ENCODE measurements at places on chromosomes 7 and 10.

- no peak for DNase-seq
Observed at GRCh38 chr10:127198307-127198706, 1.9 kb upstream of the INSYN2A start.

DNA sequence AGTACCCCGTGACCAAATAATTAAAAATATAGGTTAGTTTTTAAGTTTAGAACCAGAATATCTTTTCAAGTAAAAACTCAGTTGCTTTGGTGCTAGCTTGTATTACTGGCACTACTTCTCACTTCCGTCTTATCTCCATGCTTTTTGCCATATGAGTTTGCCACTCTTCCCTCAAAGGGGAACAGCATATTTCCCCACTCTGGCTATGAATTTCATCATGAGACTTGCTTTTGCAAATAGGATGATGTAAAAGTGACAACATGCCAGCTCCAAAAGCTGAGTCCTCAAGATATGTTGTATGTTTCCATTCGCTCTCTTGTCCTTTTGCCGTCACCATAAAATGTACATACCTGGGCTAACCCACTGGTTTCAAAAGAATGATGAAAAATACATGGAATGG is 178.1 kb upstream of the SEMA3A start:
- DNase-seq = no peak

DNA sequence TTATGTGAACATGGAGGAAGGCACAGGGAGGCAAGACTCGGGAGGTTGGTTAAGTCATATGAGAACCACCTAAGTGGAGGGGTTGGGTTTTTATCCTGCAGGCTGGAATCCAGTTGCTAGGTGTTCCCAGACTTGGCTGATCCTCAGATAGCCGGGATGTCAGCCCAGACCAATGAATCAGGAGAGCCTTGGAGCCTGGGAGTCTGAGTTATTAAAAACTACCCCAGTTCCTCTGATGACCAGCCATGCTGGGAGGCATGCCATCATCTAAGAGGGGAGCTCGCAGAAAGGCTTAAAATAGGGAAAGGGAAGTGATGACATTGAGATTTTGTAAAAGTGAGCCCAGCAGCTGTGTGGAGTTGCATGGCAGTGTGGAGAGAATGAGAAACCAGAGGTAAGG is 238.1 kb downstream of the ZNF248 start:
- no peak for DNase-seq

DNA sequence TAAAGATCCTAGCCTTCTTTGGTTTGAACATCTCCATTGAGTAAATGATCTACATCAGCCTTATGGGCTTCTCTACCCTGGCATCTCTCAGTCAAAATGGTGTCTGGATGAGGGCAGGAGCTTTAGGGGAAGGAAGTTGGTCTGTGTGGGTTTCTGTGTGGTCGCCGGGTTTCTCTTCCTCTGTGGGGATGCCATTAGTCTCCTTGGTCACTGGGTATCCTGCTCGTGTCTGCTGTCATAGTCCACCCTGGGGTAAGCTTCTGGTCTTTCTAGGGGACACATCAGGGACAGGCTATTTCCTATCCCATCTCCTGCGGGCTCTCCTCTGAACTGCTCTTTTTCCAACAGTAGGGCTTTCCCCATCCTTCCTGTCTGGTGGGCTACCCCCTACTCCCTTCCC is 150.3 kb upstream of the NPY start:
- no peak for DNase-seq

- no peak for DNase-seq
Observed at GRCh38 chr10:110421512-110422138, 76.1 kb upstream of the DUSP5 start.

DNA sequence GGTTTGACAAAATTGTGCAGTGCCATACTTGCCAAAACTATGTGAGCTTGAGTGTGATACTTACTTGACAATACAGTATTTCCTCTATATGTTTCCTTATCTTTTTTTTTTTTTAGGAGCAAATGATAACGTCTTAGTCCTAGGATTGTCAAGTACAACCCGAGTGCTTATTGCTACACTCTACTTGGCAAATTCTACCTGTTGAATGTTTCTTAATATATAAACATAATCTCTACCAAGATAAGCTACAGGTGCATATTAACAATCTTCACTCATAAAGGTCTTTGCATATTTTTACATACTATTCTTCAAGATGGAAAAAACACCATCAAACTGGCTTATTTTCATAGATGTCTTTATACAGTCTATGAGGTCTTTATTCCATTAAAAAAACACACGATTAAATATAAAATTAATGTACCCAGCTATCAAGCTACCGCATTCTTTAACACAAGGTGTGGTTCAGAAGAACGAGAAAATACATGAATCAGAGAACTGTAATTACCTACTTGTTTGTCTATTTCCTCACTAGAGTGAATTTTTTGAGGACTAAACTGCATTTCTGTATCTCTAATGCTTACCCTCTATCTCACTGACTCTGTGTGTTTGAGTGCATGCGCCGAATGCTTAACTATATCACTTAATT is 76.1 kb upstream of the PDSS1 start:
- no peak for DNase-seq

DNA sequence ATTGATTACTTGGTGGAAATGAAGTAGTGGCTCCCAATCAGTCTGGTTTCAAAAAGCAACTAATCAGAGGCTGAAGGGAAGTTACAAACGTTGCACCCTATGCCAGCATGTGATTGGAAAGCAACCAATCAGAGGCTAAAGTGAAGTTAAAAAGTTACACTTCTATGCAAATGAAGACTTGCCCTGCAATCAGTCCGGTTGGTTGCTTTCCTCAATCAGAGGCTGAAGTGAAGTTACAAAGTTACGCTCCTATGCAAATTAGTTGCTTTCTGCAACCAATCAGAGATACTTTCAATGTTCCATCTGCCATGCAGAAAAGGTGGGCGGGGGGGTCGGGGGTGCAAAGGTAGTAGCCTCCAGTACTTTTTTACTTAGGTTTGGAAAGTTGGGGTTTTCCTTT is 1077.1 kb downstream of the TYW1 start:
- no peak for DNase-seq

- no peak for DNase-seq
Observed at GRCh38 chr10:108913300-108913699, 1010.0 kb downstream of the XPNPEP1 start.

DNA sequence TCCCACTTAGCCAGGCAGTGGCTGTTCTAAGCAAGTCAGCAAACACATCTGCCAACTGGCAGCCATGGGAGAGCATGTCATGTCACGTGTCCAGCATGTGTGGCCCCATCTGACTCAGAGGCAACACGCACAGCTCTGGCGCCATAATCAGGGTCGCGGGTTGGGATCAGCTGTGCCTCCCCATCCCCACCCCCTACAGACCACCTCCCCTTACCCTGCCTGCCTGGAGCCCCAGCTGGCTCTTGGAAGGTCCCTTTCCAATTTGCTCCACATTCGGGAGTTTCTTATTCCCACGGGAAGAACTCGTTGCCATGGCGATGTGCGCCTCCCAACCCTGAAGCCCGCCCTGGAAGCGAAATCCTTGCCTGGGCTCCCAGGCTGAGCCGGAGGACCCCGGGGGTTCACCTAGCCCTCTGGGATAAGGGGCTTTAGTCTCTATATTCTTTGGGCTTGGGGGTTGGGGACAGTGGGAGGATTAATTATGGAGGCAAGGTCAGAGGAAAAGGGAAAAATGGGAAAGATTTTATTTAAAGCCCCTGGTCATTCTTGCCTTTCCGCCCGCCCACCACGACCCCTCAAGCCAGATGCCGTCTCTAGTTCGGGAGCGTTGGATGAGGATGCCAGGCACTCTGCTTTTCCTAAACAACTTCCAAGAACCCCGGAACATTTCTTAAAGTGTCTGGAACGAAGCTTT is 283.7 kb downstream of the ZEB1 start:
- no peak for DNase-seq

- DNase-seq = no peak
Observed at GRCh38 chr10:126902157-126902556, 3.1 kb upstream of the DOCK1 start.

- DNase-seq = no peak
Observed at GRCh38 chr7:90251304-90251635, 6.3 kb downstream of the CFAP69 start.

- no peak for DNase-seq
Observed at GRCh38 chr10:114714281-114714741, 56.2 kb upstream of the ABLIM1 start.

DNA sequence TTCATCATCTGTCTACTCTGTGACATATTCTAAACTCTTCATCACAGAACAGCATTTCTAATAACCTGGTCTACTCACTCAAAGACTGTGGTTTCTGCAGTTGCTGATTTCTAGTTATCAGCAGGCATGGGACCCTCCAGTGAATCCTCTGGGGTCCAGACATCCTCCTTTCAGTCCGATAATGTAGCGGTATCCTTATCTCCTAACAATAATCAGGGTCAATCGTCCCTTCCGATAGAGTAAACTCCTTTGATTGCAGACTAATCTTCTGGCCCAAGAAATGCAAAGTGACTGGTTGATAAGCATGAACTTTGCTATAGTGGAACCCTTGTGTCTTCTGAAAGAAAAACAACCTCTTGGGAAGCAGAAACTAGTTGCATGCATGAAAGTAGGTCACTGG is 1209.8 kb upstream of the CELF2 start:
- DNase-seq = no peak

DNA sequence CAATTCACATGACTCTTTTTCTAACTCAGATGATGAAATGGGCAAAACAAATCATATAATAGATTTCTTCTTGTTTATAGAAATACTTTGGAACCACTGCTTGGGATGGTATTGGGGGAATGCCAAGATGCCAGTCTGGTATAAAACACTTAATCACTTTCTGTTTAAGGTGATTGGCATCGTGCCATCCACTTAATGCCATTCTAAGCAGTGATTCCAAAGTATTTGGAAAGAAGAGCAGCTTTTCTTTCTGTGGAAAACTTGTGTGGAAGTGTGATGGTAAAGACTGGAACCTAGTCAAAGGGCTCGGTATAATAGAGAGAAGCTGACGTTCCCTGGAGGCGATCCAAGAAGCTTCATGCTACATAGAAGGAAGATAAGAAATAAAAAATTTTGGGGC is 120.6 kb downstream of the TMEM26 start:
- no peak for DNase-seq

- DNase-seq = peak; percentile 55
Observed at GRCh38 chr10:71316056-71316785, 2.8 kb upstream of the SLC29A3 start.

GRCh38 chr7:157506268-157506667 is 169.5 kb downstream of the DNAJB6 start:
- DNase-seq = no peak

DNA sequence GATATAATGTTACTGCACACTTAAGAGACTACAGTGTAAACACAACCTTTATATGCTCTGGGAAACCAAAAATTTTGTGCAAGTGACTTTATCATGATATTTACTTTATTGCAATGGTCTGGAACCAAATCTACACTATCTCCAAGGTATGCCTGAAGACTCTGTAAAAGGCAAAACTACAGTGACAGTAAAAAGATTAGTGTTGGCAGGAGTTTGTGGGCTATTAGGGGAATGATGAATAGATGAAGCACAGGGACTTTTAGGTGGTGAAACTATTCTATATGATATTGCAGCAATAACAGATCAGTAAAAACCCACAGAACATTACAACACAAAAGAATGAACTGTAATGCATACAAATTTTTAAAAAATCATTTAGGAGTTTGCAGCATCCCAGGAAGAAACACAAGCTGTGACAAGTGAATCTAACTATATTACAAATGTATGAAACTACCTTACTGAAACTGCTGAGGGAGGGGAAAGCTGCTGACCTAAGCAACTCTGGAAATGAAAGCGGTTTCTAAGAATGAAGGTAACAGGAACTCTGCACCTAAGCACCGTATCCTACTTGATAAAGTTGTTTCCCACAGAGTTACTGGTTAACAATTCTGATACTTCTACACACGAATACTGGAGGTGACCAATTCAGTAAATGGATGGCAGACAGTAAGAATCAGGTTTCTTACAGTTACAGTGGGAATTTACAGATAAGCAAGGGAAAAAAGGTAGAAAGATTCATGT is 82.6 kb downstream of the ATE1 start:
- no peak for DNase-seq

DNA sequence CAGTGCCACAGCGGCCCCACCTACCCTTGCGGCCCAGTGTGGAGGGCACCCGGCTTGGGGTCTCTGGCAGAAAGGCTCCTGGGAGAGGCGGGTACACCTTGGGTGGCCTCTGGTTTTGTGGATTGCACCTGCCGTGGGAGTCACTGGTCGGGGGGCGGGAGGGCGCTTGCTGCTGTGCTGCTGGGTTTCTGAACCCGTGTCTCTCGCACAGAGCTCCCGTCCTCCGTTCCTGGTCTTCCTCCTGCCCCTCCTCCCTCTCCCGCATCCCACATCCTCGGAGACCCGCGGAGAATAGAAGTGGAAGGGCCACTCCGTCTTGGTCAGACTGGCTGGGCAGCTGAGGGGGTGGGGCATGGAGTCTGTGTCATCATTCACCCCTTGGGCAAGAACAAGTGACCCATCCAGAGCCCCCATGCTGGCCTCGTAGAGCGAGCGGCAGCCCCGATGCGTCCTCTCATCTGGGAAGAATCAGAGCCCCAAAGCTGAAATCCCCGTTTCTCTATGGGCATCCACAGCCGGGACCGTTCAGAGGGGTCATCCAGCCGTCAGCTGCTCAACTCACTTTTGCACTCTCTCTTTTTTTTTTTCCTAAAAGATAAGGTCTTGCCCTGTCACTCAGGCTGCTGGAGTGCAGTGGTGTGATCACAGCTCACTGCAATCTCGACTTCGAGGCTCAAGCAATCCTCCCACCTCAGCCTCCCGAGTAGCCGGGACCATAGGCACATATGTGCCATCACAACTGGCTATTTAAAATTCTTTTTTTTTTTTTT is 4.0 kb downstream of the MAFK start:
- no peak for DNase-seq

GRCh38 chr10:18699849-18700840 is 40.9 kb downstream of the ARL5B start:
- DNase-seq = no peak

- DNase-seq = no peak
Observed at GRCh38 chr10:128086003-128086863, 40.0 kb downstream of the MKI67 start.
